ENCODE measurements at places on chromosomes 16 and 17.

GRCh38 chr17:81400996-81401722 lies 5.9 kb downstream of the BAHCC1 start:
- DNase-seq: no peak

GRCh38 chr16:85112364-85112763 lies at the start of gene CIBAR2:
Gene CIBAR2, minus strand, starts transcription at chr16:85112472. Its CDS starts 120 bp downstream, at chr16:85112352.
- DNase-seq: no peak

GRCh38 chr16:53995378-53995777 lies 291.2 kb downstream of the IRX3 start:
- no peak for DNase-seq

GRCh38 chr16:88058136-88058535 lies 106.9 kb downstream of the BANP start:
- no peak for DNase-seq

DNA sequence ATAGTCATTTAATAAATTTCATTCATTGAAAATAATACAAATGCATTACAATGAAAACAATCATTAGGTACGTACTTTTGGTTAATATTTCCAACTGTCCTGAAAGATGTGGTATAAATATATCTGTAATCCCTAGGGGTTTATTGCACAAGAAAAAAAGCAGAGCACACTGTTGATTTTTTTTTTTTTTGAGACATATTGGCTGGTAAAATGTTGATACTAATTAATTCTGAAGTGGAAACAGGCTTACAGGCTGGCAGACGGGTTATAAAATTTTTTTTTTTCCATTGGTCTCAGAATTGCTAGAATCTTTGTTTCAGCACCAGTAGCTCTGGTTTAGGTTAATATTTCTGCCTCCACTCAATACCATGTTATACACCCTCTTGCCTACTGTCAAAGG lies 193.6 kb downstream of the MAP2K6 start:
- no peak for DNase-seq

DNA sequence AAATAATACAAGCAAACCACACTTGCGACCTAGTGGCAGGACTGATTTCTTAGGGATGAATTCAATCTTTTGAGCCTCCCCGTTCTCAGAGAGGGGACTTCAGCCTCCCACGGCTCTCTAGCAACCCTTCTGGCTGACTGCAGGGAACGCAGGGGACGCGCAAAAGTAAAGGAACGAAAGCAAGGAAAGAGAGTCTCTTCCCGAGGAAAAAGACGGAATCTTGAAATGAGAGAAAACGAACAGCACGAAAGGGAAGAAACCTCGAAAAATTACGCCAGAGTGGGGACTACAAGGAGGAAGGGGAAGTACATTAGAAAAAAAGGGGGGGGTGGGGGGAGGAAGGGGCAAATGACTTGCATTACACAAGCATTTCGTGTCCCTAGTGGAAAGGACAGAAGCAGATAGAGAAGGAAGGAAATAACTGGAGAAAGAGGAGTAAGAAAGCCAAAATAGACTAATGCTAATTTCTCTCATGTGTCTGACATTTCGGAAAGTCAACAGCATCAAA lies 1.2 kb downstream of the GRB2 start:
- DNase-seq: peak; percentile 84

GRCh38 chr17:48478224-48479013 lies 48.4 kb upstream of the SKAP1 start:
- DNase-seq: peak; percentile 43

GRCh38 chr16:13791095-13791494 lies 128.9 kb upstream of the ERCC4 start:
- no peak for DNase-seq

DNA sequence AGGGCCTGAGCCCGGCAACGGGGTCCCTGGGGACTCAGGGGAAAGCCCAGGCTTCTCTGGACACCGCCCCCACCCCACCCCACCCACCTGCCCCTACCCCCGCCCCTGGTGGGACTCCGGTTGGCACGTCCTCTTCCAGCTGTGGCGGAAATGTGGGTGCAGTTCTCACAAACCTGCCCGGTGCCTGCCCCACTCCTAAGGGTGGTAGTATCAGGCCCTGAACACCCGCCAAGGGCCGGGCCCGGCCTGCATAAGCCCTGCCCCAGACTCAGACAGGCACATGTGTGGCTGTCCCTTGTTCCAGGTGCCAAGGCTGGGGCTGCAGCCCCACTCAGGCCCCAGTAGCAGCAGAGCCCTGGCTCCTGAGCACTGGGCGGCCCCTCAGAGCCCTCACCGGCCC lies 58.1 kb downstream of the ACTG1 start:
- DNase-seq: peak; percentile 33

- DNase-seq: no peak
Measured at GRCh38 chr17:38338053-38338452, 5.7 kb downstream of the GPR179 start.

DNA sequence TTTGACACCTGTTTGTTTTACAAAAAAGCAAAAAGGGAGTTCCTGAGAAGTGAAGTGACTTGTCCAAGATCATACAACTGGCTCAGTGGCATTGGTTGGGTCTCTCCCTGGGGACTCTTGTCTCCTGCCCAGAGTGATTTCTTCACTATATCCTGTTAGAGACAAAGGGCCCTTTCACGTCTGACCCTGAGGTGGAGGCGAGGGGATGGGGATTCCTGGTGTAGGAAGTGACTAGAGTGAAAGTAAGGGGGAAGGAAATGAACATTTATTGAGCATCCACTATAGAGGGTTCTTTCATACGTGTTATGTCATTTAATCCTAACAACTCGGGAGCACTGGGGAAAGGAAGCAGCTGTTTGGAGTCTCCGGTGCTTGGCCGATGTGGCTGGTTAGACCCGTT lies 9.0 kb downstream of the ITGB3 start:
- no peak for DNase-seq

DNA sequence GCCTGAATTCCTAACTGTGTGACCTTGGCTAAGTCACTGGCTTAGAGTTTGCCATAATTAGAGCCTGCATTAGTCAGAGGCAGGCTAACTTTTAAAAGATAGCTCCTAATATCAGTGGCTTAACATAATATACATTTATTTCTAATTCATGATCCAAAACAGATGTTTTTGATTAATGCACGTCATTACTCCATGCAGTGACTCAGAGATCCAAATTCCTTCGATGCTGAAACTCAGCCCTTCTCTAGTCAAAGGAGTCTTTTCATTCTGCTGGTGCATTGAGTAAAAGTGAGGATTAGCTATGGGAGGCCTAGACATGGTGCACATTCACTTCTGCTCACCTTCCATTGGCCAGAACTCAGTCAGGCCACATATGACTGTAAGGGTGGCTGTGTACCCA lies 49.8 kb downstream of the IRX3 start:
- DNase-seq: no peak

GRCh38 chr16:67528222-67528869 lies at the start of gene RIPOR1:
Gene RIPOR1, plus strand, starts transcription at chr16:67528829. Its CDS starts 9,618 bp downstream, at chr16:67538447.
- DNase-seq: peak; percentile 78

- DNase-seq: no peak
Measured at GRCh38 chr17:69176457-69176795, 34.7 kb upstream of the ABCA6 start.

- DNase-seq: no peak
Measured at GRCh38 chr17:28899212-28899815, 1.8 kb upstream of the FLOT2 start.

DNA sequence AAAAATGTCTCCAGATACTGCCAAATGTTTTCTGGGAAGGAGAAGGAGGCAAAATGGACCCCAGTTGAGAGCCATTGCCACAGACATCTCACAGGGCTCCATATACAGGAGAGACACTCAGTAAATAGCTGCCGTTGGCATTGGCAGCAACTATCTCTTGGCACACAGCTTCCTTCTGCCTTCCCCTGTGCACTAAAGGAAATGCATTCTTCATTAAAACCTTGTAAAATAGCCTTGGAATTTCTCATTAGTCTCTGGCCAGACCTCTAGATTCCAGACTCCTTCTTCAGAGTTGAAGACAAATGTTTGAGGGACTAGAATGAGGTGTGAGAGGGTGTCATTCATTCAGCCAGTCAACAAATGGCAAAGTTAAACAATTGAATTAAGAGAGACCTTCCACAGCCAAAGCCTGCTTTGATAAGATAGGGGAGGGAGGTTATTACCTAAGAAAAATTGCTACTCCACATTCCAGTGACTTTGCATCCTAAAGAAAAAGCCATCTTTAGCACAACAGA lies 223.9 kb upstream of the HS3ST3A1 start:
- DNase-seq: no peak

GRCh38 chr16:67718668-67719047 lies 458 bp downstream of the GFOD2 start:
- DNase-seq: no peak

GRCh38 chr17:14310605-14311004 lies 9.7 kb downstream of the HS3ST3B1 start:
- no peak for DNase-seq

GRCh38 chr16:72876221-72876620 lies 171.7 kb downstream of the ZFHX3 start:
- no peak for DNase-seq

Measured in B cell (primary cell).